ENCODE measurements at places on chromosomes 4 and X.

DNA sequence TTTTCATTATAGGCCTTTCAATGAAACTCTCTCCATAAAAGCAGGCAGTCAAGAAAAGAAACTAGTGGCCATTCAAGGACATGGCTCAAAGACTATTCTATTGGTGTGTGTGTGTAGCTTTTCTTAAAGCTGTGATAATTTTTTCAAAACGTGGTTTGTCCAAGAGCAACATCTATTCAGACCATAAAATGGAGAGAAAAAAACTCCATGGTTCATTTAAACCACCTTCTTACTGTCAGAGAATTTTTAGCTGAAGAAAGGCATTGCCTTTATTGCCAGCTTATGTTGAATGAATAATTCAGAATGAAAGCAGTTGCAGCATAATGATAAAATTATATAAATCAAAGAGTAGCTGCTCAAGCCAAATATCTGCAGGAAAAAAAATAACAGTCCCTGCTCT lies 325.5 kb downstream of the PCDH18 start:
- no peak for DNase-seq

GRCh38 chr4:4696530-4696929 lies 154.7 kb upstream of the STX18 start:
- no peak for DNase-seq

GRCh38 chrX:29225670-29226069 lies 638.4 kb downstream of the IL1RAPL1 start:
- no peak for DNase-seq

- no peak for DNase-seq
These were observed 73.2 kb downstream of the PAK3 start for GRCh38 chrX:111169141-111169540.

DNA sequence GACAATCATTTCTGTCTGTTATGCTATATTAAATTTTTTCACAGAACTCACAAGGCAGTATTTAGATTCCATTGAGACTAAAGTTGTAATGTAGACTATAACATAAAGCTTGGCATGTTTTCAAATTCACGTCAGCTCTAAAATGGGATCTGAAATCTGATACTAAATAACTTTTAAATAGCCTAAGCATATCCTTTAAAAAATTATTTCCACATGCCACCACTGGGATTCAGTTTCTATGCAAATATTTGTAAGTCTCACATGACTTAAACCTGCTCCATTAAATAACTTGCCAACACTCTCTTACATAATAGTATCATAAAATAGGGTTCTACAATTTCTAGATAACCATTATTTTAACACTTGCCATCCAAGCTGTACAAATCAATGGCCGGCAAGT lies 32.4 kb downstream of the KLHL8 start:
- no peak for DNase-seq

DNA sequence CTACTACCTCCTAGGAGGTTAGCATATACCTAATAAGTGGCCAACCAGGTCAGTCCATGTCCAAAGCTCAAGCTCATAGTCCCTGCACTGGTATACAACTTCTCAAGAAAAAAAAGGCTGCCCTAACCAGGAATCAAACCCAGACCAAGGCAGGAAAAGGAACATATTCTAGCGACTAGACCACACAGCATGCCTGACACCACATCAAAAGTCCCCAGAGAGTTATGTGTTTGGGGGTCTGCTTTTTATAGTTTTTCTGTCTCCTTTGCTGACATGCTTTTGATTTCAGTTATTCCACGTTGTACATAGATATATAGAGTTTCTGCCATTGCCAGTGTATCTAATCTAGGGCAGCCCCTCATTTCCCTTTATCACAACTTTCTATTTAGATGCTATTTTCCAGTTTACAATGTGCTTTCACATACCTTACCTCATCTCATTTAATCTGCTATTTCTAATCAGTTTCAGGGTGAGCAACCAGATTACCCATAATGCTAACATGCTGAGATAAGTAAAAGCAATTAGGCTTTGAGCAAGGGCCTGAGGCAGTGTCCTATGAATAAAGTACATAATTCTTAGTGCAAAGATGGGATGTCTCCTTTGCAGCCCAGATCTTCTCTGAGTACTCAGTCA lies 17.8 kb downstream of the ARHGEF6 start:
- no peak for DNase-seq

DNA sequence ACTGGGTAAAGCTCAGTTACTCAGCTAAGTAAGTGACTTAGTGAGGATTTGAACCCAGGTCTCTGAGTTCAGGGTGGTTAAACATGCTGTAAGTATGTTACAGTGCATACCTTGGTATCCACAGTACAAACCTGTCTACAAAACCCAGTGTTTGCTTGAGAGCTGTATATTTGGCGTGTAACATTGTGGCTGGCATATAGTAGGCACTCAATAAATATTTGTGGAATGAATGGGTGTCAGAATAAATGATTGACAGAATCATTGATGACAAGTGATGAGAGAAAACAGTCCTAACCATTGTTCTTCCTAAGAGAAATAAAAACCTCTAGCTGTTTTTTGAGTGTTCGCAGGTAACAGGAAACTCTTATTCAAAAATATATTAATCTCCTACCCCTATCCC lies 79.7 kb upstream of the BCOR start:
- no peak for DNase-seq

GRCh38 chrX:149004936-149005335 lies 500.2 kb downstream of the IDS start:
- DNase-seq, result no peak

DNA sequence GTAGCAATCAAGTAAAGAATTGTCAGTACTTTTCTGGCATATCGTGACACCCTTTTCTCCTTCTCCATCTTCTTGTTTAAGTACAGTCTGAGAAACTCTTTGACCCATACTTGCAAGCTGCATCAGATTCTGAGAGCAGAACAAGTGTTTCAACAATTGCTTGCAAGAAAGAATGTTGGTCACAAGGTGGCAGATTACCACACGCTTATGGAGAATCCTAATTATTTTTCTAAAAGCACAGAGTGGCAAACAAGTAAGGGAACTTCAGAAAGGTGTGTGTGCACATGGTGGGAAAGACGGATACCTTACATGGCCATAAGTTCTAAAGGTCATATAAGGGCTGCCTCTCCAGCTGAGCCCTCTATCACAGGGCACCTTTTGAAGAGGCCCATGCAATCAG lies 136.4 kb upstream of the FGF13 start:
- DNase-seq, result no peak

DNA sequence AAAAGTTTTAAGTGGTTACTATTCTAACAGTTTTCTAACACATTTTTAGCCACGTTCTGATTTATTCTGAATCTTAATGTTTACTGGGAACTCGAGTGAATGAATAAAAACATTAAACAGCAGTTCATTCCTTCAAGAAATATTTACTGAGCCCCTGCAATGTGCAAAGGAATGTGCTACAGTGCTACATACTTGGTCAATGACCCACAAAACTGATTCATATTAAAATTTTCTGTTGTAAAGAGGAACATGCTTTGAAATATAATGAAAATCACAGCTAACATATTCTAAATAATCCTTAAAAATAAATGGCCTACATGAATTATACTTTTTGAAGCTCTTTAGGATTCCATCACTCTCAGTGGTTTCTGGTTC lies 78.7 kb downstream of the ARAP2 start:
- no peak for DNase-seq

GRCh38 chrX:26778320-26778888 lies 562.4 kb downstream of the MAGEB5 start:
- no peak for DNase-seq

GRCh38 chr4:138828926-138829325 lies 186.7 kb upstream of the NOCT start:
- no peak for DNase-seq

- no peak for DNase-seq
These were observed 88.3 kb downstream of the EVC2 start for GRCh38 chr4:5619913-5620625.

DNA sequence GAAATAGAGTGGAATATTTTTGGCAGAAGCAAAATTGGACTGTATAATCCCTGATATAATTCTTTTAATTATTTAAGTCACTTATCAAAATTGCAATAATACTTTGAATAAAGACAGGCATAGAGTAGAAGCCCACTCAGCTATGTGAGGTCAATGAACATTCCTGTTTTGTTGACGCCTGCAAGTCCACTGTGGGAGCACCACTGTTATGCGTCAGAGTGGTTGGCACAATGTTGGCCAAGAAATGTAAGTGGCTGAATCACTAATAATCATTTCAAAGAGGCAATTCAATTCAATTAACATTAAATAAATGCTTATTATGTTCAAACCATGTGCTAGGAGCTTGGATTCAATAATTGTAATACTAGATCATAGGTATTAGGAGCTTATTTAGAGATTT lies 221.0 kb downstream of the SPCS3 start:
- no peak for DNase-seq
